ENCODE measurements at places on chromosomes 1 and 21.

DNA sequence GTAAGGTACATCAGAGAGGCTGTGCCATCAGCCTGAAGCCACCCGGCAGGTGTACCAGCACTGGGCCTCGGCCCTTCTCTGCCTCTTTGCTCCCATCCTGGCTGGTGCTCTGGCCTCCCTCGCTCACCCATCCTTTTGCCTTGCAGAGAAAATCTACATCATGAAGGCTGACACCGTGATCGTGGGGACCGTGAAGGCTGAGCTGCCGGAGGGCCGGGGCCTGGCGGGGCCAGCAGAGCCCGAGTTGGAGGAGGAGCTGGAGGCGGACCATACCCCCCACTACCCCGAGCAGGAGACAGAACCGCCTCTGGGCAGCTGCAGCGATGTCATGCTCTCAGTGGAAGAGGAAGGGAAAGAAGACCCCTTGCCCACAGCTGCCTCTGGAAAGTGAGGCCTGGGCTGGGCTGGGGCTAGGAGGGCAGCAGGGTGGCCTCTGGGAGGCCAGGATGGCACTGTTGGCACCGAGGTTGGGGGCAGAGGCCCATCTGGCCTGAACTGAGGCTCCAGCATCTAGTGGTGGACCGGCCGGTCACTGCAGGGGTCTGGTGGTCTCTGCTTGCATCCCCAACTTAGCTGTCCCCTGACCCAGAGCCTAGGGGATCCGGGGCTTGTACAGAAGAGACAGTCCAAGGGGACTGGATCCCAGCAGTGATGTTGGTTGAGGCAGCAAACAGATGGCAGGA is 24.5 kb upstream of the TNFRSF1B start:
- DNase-seq, result no peak

DNA sequence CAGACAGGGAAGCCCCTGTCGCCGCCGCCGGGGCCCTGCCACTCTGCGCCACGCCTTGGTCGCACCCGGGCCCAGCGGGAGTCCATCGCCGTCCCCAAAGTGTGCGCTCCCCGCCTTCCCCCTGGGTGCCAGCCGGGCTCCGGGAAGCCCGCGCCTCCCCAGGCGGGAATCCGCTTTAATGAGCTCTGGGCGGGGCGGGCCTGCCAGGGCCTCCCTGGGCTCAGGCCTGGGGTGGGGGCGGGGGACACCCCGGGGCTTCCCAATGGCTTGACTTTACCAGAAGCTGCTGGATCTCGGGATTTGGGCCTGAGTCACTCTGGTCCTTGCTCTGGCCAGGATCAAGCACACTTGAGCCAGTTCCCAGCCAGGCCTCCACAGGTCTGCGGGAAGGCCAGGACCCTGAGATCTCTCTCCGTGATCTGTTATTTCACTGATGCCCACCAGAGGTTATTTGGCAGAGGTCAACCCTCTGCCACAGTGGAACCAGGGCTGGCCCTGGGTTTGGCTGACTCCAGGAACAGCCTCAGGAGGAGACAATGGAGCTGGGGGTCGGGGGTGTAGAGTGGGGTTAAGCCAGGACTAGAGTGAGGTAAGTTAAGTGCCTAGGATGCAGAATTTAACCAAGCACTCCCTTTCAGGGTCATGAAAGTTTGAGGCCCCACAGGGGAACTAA is 178.4 kb upstream of the EDN2 start:
- DNase-seq, result no peak

DNA sequence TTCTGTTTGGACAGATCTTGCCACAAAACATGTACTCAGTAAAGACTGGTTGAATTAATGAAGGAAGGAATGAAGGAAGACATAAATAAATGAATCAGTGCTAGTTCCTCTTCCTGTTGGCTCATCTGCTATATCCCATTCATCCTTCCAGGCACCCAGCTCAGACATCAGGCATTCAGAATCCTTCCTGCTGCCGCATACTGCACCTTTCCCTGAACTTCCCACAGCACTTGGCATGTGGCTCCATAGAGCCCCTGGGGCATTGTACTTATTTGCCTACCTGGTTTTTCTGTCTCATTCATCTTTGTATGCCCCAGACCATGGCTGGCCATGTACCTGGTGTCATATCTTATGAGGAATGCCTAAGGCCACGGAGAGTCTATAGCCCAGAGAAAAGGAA is 34.4 kb upstream of the ZNF648 start:
- no peak for DNase-seq

GRCh38 chr1:45014321-45015028 is 2.4 kb downstream of the UROD start:
- DNase-seq, result peak; percentile 93

GRCh38 chr1:93704052-93704451 is 22.4 kb upstream of the BCAR3 start:
- DNase-seq, result no peak

GRCh38 chr1:235919833-235920441 is 53.2 kb upstream of the LYST start:
- peak; percentile 62 for DNase-seq

DNA sequence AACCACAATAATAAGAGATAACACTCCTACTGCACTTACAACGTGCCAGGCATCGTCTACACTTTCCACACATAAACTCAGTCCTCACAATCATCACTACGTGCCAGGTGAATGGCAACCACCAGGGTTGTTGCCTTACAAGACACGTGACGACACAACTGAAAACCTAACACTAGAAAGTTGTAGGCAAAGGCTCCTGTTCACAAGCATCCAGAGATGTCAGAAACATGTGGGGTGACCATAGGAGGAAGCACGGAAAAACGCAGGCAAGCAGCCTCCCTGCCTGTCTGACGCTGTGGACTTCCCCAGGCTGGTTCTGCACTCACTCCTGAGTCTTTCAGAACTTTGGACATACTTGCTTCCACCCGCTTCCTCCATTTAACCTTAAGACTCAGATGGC is 7.0 kb downstream of the CAPZB start:
- DNase-seq, result no peak

GRCh38 chr21:41778930-41779600 is 12.2 kb upstream of the RIPK4 start:
- no peak for DNase-seq

DNA sequence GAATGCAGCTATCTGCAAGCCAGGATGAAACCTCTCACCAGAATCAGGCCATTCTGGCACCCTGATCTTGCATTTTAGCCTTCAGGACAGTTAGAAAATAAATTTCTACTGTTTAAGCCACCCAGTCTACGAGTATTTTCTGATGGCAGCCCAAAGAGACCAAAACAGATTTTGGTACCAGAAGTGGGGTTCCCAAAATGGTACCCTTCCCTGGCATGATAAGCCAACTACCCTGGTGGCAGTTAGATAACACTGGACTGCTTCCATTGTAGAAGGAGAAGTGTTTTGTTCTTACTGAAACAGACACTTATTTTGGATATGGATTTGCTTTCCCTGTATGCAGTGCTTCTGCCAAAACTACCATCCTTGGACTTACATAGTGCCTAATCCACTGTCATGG is 115.0 kb downstream of the CSMD2 start:
- DNase-seq, result no peak

DNA sequence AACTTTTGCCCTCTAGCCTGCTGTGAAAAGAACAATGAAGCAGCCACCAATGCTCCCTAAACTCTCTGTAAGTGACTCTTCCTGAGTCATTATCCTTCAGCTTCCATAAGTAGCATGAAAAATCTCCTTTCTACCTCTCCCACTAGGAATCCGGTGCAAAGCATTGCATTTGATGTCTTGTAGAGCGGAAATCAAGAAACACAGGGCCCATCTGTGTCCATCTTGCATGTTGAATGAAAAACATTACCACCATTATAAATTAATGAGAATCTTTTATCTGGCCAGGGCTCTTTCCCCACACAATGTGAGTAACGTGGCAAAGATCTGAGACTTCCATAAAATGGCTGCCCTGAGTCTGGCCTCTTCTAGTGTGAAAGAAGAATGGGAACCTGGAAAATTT is 324.4 kb downstream of the ADGRL2 start:
- no peak for DNase-seq

DNA sequence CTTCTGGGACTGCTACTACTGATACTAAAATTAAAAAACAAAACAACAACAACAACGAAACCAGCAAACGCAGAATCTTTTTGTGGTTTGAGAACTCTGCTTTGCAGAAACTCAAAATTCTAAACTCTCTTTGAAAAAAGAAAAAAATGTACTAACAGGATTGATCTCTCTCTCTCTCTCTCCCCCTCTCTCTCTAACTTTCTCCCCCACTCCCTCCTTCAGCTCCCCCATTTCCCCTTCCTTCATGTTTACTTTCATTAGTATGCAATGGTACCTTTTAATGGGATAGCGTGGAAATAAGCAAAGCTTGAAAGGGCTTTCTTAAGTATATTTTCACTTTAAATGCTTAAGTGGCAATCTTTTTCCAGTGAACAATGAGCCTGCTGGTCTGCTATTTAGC is 562.6 kb upstream of the ADGRL2 start:
- DNase-seq, result no peak

- no peak for DNase-seq
Observed at GRCh38 chr1:230966358-230966873, 12.2 kb downstream of the TTC13 start.

GRCh38 chr21:34008618-34009017 is 64.8 kb upstream of the MRPS6 start:
- no peak for DNase-seq

DNA sequence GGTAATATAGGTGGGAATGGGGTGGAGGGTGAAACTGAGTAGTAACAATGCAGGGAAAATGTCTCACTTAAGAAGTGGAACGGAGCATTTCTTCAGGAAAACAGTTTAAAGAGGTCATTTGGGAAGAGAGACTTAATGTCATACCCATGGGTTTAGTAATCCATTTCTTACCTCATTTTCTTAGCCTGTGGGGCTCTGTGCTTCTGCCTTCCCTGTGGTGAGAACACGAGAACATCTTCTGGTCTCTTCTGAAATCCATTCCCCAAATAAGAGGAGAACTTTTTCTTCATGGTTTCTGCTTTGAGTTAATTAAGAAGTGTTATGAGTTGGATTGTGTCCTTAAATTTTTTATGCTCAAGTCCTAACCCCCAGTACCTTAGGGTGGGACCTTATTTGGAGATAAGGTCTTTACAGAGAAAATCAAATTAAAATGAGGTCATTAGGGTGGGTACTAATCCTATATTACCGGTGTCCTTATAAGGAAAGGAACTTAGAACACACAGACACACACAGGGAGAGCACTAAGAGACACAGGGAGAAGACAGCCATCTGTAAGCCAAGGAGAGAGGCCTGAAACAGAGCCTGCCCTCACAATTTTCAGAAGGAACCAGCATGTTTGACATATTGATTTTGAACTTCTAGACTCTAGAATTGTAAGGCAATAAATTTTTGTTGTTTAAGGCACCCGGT is 5.4 kb downstream of the CCDC190 start:
- DNase-seq, result no peak

DNA sequence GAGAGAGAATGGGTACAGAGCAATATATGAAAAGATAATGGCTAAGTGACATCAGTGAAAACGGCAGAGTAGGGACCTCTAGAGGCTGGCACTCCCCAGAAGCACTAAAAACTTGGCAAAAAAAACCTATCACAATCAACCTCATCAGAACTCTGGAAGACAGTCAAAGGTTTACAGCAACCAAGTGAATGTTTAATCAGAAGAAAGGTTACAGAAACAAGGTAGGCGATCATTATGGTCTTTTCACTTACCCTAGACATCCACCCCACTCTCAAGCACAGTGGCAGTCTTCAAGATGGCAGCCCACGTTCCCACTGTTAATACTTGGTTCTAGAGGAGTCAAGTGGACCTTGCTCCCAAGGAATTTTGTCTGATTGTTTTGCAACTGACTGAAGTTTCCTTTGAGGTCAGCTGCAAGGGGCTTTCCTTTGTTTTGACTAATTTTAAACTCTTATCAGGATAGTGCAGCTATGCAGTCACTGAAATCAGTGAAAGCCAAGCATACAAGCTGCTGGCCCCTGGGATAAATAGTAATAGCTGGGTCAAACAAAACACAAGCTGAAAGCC is 7.2 kb downstream of the KIFAP3 start:
- peak; percentile 25 for DNase-seq

GRCh38 chr1:107789817-107790524 is 175.0 kb downstream of the VAV3 start:
- DNase-seq, result no peak

- DNase-seq, result no peak
Observed at GRCh38 chr1:56423716-56424115, 155.6 kb downstream of the PLPP3 start.

- no peak for DNase-seq
Observed at GRCh38 chr1:152565535-152566215, 905 bp downstream of the LCE3E start.

DNA sequence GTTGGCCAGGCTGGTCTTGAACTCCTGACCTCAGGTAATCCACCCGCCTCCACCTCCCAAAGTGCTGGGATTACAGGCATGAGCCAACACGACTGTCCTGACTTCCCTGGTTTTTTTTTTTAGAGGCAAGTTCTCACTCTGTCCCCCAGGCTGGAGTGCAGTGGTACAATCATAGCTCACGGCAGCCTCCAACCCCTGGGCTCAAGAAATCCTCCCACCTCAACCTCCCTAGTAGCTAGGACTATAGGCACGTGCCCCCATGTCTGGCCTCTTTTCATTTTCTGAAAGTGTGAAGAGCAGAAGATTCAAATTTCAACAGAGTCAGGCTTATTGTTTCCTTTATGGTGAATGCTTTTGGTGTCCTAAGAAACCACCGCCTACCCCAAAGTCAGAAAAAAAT is 21.7 kb upstream of the SOX13 start:
- no peak for DNase-seq

GRCh38 chr1:198455966-198456365 is 84.5 kb downstream of the ATP6V1G3 start:
- no peak for DNase-seq

GRCh38 chr1:117662667-117663066 is 56.8 kb downstream of the TENT5C start:
- DNase-seq, result no peak

DNA sequence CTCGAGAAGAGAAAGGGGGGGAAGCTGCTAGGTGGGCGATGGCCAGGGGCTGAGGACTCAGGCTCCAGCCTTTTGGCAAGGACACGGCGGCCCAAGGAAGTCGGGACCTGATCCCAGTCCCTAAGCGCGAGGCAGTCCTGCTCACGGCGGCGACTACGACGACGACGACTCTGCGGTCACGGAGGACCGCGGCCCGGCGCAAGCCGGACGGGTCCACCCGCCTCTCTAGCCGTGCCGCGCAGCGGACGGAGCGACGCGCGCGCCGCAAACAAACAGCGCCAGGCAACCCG is 401 bp downstream of the WNT9A start:
- DNase-seq, result no peak

All from cardiac muscle cell (in vitro differentiated cells and primary cell).